Right kidney (tissue), 9 donors: ENCODE measurements at places on chromosomes 2 and 18.

DNA sequence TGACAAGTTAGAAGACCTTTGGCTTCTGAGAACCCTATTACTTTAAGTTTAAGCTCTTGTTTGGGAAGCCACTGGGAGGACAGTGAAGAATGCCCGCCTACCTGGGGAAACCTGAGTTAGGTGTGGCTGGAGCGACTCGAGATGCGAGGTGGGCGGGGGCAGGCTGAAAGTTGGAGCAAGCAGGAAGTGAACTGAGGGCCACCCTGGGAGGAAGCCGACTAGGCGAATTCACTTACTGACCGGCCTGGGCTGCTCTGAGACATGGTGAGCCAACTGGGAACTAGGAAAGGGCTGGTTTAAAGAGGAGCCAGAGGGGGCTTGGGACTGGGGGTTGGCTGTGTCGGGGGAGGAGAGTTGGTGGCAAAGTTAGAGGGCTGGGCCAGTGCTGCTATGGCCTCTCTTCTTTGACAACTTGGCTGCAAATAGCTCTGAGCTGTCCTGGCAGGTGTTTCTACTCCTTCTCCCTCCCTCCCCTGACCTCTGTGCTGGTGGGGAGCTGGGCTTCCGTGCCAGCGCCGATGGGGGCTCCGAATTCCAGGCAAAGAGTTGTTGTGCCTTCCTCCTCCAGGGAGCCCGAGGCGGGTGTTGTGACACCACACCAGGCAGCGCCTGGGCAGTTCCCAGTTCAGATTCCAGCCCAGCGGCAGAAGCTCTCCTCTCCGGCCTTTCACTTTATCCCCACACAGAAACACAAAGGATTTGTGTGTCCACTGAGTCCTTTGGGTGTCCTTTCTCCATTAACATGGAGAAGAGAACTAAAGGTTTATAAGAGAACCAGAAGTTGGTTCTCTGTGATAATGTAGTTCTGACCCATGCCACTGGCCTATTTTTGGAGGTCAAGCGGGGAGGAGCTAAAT lies at the start of gene VAMP8:
Gene VAMP8 (plus strand): TSS at position 201 of the 857 bp plus-strand sequence. CDS start 61 bp downstream, at position 262.
- DNase-seq, result peak; percentile 63

DNA sequence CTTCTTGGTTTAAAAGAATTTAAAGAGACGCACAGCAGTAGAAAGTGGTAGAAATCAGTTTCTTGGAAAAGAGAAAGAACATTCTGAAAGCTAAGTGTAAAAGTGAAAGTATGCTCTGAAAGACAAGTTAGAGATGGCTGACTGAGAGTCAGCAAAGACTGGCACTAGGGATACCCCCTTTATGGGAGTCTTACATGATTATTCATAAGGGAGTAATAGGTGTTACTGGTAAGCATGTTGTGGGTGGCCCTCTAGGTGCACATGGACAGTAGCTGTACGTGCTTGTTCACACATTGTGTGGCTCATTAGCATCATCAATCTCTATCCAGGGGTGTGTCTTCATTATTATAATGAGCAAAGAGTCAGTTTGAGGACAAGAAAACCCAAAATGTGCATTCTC lies 816.2 kb downstream of the CBLN2 start:
- DNase-seq, result no peak

GRCh38 chr18:40365526-40365925 lies 1589.5 kb upstream of the PIK3C3 start:
- DNase-seq, result no peak

- no peak for DNase-seq
Observed at GRCh38 chr18:23868136-23868785, 146.3 kb upstream of the TTC39C start.

DNA sequence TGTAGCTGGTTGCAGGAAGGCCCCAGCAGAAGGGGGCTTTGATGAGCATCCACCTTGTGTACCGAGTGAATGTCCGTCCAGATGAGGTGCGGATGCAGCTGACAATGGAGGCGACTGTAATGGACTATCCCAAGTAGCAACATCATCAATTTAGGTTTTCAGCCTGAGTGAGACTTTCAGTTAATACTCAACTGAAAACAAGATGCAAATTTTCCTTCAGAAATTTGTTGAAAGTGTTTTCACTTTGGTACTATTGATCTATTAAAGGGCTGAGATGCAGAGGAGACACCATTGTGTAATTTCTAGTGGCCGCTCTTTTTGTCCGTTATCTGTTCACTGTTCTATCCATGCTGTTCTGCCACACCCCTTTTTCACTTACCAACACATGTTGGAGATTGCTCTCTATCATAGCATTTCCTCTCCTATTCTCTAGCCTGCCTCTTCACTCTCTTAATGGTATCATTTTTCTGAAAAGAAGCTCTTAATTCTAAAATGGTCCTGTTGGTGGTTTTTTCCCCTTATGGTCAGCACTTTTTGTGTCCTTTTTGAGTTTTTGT lies 12.0 kb upstream of the CASP8 start:
- DNase-seq, result no peak

GRCh38 chr2:191270306-191271161 lies 25.3 kb downstream of the MYO1B start:
- no peak for DNase-seq

DNA sequence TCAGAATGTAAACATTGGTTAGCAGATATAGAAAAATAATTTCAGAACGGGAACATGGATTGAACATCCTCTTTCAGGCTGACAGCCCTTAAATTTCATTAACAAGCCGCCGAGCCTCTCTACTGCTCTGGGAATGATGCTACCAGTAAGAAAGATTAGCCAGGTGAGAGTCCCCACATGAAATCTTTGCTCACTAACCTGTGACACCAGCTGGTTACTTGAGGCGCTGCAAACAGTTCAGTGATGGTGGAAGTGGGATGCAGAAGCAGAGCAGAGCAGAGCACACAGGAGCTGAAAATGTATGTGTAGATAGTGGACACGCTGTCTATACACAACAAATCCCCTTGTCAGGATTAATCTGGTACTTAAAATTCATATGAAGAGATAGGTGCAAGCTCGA lies 721.1 kb downstream of the DPP10 start:
- no peak for DNase-seq

DNA sequence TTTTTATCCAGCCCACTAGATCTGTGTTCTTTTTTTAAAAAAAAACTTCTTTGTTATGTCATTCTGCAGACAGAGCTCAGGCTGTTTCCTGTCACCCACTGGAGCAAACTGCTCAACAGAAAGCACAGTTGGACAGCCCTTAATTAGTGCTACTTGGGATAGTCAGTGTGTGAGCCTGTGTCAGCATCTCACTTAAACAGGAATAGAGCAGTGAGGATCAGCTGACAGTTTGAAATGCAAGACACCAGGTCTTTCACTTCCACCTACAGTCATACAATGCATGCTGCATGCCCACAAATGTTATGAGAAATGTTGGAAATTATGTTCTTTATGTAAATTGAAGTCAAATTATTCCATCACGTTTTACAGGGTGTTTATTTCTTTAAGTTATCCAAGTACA lies 174.9 kb downstream of the NR4A2 start:
- no peak for DNase-seq

- DNase-seq, result no peak
Observed at GRCh38 chr2:153059338-153060052, 341.1 kb downstream of the ARL6IP6 start.

GRCh38 chr2:27123302-27124150 lies at the start of gene ABHD1:
Gene ABHD1, plus strand, starts transcription at chr2:27123815. Its CDS starts 134 bp downstream, at chr2:27123949.
- peak; percentile 78 for DNase-seq

DNA sequence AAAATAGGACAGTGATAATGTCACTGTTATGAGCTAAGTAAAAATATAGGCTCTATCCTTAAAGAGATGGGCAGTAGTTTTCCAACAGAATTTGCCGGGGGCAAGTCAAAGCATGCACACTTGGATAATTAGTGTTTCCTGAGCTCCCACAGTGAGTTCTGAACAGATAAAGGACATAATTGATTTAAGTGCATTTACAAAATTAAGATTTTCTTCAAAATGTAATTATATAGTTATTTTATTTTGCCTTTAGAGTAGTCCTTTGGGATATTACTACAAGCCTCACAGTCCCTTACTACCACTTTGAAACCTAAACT lies 107.6 kb downstream of the RAPGEF4 start:
- no peak for DNase-seq

DNA sequence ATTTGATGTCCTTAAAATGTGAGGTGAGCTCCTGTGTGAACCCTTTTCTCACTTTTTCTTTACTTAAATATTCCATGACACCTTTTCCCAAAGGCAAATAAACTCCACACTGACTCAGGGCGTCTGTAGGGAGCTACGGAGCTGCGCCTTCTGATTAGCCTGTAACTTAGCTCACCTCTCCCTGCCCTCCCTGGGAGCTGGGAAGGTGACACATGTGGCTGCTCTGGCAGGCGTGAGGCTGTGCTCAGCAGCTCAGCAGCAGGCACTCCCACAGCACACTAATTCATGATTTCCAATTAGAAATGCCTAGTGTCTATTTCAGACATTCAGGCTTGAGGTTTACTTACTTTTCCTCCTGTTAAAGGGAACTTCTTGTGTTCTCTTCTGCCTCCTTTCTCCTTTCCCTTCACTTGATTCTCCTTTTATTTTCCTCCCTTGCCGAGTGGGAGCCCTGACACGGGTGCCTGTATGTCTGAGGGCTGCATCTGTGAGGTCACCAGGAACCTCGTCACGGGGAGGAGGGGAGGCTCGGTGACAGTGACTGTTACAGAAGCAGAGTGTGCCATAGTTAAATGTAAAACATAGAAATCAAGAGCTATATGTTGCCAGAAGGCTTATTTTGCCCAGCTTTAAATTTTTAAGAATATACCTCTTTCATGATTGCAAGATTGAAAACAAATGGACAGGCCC lies 437.1 kb downstream of the DCDC2C start:
- DNase-seq, result peak; percentile 56

DNA sequence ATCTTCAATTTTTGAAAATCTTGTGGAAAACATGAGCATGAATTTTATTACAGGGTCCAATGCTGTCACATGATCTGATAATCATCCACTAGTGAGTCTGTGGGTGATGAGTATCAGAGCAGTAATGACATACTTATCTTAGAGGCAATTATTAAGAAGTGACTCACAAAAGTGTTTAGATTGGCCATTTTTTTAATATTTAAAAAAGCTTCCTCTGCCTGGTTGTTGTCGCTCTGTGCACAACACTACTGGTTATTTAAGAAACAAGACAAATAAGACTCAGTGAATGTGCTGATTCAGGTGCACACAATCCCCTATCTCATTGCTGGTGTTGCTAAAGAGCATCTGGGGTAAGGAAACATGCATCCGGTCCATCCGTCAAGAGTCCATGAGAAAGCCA lies 665.8 kb upstream of the ZEB2 start:
- no peak for DNase-seq

- DNase-seq, result no peak
Observed at GRCh38 chr18:54220406-54220805, 4.1 kb downstream of the MBD2 start.

DNA sequence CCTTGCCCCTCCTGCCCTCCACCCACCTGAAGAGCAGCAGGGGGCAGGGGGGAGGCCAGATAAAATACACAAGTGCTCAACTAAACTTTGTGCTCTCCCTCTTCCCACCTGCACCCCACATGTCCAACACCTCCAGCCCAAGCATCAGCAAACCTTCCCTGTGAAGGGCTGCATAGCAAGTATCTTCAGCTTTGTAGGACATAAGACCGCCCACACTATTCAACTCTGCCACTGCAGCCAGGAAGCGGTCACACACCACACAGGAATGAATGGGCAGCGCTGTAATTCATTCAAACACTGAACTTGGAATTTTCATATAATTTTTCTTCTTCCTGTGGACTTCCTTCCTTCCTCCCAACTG lies 27.5 kb downstream of the TFCP2L1 start:
- DNase-seq, result no peak

- peak; percentile 92 for DNase-seq
Observed at GRCh38 chr2:71129902-71130151, 202 bp downstream of the MCEE start.

DNA sequence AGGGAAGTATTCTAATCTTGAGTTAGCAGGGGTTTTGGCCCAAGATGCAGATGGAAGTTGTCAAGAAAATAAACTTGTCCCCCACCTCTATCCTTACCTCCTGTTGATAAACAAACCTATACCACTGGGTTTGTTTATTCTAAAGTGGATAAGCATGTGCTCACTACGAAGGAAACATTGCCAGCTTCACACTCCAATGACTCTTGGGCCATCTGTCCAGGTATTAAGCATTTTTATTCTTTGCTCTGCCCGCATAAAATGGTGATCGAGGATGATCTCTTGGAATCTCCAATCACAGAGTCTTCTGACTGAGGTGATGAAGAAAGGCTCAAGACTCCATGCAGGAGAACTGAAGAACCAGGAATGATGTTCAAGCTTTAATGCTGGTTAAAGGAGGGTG lies 1908.4 kb upstream of the PIK3C3 start:
- no peak for DNase-seq

GRCh38 chr2:238024986-238025385 lies 35.8 kb upstream of the SCLY start:
- no peak for DNase-seq

DNA sequence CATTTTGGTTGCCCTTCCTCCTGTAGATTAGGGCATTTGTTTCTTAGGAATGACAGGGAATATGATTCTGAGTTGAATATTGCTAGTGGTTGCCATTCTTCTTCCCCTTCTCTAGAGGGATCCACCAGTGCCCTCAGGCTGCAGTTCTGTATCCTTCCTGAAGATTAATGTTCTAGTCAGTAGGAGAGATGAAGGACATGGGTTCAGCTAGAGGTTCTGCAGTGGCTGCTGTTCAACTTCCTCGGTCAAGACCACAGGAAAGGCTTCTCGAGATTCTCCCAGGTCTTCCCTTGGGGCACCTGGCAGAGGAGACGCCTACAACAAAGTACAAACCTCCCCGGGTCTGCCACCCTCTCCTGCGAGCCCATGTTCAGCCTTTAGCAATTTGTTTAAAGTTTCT lies 325.5 kb downstream of the AFF3 start:
- no peak for DNase-seq

DNA sequence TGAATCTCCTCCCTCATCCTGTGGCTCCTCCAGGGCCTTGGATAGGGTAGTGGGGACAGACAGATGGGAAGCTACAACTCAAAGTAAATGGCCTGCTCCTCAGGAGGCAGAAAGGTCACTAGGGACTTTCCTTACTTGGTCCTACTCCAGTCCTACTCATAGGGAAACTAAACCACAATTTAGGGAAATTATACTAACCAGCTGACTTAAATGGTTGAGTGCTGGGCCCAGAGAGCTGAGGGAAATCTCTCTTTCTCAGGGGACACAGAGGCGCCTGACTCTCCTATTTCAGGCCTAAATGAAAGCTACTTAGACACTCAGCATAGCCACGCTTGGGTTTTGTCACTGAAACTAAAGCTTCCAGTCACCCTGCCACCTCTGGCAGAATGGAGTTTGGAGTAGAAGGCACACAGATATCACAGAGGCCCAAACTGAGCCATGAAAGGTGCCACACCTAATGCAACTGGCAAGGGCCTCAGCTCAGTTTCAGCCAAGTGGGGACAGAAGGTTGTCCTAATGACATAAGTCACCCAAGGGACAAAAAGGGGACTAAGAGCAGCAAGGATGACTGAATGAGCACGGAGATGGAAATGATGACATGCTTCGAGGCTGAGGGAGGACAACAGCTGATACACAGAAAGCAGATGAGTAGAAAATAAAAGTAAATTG lies 24.0 kb downstream of the CERKL start:
- no peak for DNase-seq
